CD4-positive, alpha-beta T cell treated with Interleukin-17A for 1 hour (primary cell): ENCODE measurements at places on chromosomes 5 and 9.

DNA sequence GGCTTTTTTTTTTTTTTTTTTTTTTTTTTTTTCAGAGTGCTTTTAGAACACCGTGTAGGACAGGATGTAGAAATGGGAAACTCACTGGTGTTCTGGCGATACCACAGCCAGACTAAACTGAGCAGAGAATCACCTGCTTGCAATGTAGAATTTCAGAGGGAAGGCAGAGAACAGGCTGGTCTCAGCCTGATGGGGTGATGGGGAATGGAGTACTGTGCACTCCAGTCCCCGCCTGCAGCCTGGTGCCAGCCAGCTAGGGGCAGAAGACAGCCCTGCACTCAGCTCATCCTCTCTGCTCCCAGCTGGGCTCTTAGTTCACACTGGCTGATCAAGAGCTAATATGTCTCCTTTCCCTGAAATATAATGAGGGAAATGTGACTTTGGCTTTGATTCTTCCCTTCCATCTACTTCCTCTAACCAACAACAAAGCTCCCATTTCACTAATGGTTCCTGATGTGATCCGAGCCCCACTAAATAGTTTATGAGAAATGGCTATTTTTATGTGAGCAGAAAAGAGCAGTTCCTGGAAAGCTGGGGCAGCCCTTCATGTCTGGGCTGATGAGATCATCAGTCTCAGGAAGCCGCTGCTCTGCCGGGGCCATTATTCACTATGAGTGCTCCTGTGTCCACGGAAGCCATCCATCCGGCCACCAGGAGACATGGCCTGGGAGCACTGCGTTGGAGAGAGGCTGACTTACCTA is 209.7 kb downstream of the GADD45G start:
- DNase-seq = no peak

- DNase-seq = no peak
Measured at GRCh38 chr9:121246821-121247561, 21.0 kb upstream of the GSN start.

GRCh38 chr5:40988746-40989510 is 79.6 kb downstream of the C7 start:
- no peak for DNase-seq

DNA sequence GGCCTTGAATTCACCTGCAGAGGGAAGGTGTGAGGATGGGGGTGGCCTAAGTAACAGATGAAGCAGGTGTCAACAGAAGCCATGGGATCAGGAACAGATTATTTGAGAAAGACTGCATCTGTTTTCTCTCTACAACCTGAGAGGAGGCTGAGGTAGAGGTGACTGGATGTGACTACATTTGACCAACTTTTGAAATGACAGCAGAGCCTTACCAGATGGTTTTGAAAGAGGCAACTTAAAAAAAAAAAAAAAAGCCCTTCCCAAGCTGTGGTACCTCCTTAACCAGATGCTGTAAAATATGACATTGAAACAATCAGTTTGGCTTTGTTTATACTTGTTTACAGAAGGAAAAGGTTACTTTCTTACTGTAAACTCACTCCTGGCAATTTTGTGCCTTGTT is 108.6 kb downstream of the TRIO start:
- DNase-seq = no peak

DNA sequence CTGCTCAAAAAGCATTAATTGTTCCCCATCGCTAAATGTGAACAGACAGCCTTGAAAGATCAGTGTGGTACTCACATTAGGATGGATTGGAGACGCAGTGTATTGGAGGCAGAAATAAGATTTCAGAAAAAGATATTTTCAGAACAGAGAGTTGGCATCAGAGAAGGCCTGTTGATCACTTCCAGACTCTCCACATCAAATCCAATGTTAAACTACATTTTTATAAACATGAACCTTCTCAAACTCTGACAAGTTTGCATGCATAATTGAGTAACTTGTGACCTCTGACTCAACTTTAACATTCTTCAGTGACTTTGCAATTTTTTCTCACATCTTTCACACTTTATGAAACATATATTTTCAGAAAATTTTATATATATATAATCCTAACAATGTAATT is 919.6 kb upstream of the SEMA6A start:
- no peak for DNase-seq

DNA sequence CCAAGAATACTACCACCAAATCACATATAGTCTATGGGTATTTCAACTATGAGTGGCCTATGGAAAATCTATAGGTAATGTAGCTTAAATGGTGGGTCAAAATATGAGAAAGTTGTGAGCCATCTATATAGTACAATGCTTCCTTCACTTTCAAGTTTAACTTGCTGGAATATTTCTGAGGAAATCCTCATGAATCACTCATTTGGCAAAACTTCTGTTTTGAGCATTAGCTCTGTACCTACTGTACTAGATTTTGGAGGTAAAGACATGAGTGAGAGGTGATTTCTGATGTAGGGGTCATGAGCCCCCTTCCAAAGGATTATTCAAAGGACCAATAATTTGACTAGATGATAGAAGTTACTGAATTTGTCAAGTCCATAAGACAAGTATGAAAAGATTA is 80.6 kb upstream of the DAB2 start:
- DNase-seq = no peak

DNA sequence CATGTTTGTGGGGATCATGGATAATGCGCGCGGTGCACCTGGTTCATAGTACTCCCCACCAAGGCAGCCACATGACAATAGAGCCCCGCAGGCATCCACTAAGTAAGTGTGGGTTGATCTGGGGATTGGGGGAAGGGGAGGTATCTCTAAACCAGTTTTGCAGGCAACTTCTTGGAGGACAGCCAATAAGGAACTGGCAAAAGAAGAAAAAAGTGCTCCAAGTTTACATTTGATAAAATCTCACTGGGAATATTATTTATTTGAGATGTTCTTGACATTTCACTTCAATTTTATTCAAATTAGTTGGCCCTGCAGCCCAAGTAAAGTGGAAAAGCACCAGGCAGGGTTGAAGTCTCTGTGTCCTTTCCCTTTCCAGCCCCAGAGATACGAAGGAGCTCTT is 8.5 kb downstream of the FBP1 start:
- no peak for DNase-seq
